ENCODE measurements at places on chromosomes 7 and 10.

DNA sequence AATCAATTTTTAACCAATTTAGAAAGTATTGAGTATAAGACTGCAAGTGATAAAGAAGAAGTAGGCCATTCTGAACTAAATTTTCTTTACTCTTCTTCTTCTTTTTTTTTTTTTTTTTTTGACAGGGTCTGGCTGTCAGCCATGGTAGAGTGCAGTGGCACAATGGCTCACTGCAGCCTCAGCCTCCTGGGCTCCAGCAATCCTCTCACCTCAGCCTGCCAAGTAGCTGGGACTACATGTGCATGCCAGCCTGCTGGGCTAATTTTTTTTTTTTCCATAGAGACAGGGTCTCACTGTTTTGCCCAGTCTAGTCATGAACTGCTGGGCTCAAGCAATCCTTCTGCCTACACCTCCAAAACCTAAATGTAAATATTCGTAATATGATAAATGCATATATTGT lies 63.2 kb downstream of the DGKB start:
- no peak for DNase-seq

- no peak for DNase-seq
Observed at GRCh38 chr7:1339611-1340010, 106.9 kb downstream of the UNCX start.

DNA sequence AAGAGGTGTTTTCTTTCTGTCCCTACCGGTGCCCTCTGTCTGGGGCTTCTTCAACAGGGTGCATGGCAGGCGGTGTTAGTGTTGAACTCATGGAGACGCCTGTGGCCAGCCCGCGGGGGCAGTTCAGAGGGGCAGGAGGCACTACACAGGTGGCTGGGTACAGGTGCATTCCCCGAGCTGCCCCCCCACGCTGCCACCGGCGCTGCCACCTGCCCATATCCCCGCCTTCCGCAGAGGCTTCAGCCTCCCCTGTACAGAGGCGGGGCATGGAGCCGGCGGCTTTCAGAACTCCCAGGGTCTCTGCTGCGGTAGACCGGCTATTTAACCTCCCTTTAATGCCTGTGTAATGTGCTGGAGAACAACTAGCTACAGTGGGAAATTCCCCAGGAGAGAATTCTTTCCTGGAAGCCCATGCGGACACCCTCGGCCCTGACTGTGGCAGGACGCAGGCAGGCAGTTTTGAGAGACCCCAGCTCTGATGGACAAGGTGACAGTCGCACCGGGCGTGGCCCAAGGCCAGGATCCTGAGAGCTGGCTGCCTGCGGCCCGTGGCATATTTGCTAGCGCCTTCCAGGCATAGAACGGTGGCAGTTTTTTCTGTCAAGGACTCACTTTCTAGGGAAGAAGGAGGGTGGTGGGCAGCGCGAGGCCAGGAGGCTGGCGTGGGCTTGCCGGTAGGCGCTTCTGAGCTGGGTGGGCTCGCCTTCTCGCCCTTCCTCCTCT lies 53.7 kb upstream of the ZNF32 start:
- no peak for DNase-seq

- no peak for DNase-seq
Observed at GRCh38 chr10:50395851-50396250, 144.5 kb upstream of the ASAH2 start.

- DNase-seq: no peak
Observed at GRCh38 chr10:44376472-44377099, 8.3 kb downstream of the CXCL12 start.

- DNase-seq: no peak
Observed at GRCh38 chr10:62972103-62972502, 155.9 kb upstream of the EGR2 start.

DNA sequence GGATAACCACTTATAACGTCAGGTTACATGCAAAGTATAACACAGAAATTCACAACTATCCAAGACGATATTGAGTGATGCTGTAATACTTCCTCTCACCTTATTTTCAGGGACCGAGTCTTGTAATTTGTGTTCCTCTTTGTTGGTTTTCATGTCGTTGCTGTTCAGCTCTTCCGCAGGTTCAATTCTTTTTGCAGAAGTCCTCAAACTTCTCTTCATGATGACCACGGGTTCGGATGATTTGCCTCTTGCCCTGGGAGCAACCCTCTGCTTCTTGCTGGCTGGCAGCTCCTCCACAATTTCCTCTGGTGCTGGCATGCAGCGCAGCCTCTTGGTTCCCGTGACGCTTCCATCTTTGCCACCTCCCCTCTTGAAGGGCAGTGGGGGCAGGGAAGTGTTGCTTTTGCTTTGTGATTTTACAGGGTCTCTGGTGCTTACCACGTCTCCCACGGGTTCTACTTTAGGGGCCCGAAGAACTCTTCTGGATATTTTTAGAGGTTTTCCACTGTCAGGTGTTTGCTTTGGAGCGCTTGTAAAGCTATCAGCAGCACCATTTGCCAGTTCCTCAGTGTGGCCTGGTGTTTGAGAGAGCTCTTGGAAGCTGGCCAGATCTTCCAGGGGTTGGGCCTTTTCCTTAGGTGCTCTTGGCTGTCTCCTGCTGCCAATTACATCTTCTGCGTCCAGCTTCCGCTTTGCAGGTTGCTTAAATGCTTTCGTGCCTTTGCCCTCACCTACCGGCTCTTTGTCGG lies 23.6 kb downstream of the MKI67 start:
- no peak for DNase-seq

GRCh38 chr10:97850446-97850845 lies 803 bp downstream of the GOLGA7B start:
- DNase-seq: no peak

DNA sequence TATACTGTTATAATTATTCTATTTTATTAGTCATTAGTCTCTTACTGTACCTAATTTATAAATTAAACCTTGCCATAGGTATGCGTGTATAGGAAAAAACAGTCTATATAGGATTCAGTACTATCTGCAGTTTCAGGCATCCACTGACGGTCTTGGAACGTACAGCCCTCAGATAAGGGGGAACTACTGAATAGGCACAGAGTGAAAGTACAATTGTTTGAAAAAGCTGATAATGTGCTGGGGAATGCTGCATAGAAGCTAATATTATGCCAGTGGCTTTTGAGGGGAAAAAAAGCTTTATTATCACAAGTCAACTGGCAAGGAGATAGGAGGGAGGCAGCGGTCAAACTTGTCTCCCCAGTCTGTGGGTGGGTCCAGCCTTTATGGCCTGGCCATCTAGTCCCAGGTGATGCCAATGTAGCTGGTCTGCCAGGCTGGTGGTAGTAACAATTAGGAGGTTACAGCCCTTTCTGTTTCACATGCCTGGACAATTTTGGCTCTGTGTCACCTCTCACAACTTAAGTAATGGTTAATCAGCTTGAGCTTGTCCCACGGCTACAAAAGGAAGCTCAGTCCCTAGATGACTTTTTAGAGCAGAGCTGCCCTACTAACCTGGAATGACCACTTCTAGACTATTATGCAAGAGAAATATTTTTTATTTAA lies 8.3 kb upstream of the FMC1 start:
- no peak for DNase-seq

DNA sequence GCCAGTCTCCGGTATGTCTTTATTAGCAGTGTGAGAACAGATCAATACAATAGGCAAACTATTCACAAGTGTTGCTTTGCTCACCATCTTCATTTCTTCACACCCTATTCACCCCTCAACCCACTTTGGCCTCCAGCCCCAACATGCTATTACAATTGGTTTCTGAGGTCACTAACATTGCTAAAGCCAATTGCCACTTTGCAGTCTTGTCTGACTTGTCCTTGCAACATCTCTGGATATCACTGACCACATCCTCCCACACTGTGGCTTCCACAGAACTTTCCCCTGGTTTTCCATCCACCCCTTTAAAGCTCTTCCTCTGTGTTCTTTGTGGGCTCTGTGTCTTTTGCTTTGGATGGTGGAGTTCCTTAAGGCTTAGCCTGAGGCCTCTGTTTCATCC lies 5.2 kb upstream of the APBB1IP start:
- no peak for DNase-seq

GRCh38 chr7:15821484-15822427 lies 135.3 kb upstream of the MEOX2 start:
- no peak for DNase-seq

DNA sequence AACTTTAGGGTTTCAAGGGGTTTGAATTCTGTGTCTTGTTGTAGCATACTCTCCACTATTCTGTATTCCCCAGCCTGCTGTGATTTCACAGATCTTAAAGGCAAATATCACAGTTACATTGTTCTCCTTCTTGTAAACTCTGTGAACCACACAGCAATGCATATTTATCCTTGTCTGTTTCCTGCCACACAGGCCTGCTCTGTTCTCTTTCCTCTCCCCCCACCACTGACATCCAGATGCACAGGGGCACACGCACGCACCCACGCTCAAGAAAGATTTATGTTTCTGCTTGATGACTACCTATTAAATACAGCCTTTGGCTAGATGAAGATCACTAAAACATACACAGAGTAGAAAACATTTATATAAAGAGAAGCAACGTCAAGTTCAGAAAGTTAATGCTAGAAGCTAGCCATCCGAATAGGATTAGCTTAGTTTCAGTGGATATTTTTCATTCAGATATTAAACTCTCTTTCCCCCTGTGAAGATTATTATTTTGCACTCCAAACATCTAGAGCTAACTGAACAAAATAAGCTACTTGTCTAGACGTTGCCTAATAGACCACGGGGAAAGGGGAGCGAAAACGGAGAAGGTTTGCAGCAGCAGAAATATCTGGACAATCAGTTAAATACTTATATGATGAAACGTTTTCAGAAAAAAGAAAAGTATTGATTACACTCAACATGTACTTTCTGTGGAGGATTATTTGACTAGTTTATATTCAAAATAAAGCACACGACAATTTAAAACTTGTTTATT lies 193.1 kb upstream of the SEMA3C start:
- peak; percentile 34 for DNase-seq

DNA sequence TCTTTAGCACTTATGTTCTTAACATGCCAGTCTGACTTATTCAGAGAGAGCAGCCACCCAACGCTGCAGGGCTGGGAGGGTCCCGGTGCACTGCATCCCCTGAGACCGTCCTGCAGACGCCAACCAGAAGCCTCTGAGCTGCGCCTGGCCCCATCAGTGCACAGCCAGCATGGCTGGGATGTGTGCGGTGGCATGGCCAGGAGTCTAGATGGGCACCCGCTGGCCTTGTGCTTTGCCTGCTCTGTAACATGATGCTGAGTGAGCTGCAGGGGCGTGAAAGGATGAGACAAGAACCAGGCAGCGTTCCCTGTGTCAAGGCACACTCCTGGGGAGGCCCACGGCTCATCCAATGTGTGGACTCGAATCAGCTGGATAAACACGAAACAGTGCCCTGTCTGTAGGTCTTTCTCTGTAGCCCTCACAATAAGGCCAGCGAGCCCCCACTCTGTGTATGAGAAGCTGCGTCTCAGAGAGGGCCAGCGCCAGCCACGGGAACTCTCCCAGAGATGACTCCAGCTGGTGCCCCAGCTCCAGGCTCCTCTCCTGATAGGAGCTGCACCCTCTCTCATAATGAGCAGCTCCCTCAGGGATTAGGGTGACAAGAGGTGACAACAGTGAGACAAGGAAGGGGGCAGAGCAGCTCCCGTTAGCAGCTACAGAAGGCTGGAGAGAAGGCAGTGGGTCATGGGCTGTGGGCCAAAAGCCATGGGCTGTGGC lies 96.8 kb downstream of the TNS3 start:
- DNase-seq: no peak

GRCh38 chr10:31395695-31396094 lies 76.7 kb downstream of the ZEB1 start:
- DNase-seq: no peak

Measured in fibroblast of skin of left quadriceps (primary cell).